ENCODE measurements at places on chromosomes 5 and 9.

DNA sequence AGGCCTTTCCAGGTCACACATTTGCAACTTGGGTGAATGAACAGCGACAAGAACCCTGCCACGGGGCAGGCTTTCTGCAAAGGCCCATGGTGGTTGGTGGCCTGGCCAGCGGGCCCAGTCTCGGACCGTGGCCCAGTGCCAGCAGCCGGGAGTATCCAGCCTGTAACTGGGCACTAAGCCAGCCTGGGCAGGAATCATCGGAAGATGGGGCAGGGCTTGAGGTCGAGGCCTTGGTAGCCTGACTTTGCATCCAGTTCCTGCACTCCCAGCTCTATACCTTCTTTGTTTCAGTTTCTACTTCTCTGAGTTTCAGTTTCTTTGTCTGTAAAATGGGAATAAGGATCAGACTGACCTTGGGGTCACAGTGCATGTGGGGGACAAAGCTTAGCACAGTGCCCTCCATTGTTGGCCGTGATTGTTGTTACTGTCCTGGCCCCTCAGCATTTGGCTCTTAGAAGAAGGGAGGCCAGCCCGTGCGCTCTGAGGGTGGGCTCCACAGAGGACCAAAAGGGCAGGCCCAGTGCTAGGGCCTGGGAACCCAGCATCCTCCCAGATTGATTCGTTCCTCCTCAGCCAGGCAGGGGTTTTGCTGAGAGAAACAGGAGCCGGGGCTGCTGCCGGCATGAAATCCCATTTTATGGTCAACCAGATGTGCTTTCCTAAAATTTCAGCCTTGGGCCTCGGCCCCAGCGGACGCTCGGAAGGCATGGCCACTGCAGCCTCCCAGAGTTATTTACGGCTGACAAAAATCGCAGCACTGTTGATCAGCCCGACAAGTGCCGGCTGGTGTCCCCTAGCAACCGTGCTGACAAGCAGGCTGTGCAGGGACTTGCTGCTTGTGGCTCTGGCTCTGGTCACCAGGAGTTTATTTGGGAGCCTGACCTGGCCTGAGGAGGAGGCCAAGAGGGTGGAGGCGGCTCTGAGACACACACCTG is 43.6 kb downstream of the JADE2 start:
- DNase-seq: no peak

DNA sequence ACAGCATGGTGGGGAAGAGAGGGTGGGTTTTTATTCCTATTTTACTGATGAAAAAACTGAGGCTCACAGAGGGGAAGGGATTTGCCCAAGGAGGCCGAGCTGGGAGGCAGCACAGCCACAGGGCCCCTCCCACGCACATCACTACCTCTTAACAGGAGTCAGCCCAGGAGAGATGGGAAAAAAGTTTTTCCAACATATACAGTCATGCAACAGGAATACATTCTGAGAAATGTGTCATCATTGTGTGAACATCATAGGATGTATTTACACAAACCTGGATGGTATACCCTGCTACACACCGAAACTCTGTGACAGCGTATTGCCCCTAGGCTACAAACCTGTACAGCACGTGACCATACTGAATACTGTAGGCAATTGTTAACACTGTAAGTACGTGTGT is 11.6 kb downstream of the TRAF1 start:
- no peak for DNase-seq

DNA sequence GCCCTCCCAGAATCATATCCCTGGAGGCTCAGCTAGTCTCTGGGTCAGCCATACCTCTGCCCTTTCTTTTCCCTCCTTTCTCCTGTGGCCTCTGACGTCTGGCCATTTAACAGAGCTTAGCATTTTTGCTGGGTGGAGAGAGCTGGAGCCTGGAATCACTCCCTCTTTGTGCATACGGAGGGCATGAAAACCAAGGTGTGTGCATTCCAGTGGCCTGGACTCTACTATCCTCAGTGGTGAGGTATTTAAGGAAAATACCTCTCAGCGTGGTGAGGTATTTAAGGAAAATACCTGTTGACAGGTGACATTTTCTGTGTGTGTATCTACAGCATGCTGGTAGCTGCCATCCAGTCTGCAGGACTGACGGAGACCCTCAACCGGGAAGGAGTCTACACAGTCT is 27.5 kb downstream of the TGFBI start:
- DNase-seq: no peak

- no peak for DNase-seq
Observed at GRCh38 chr9:37198039-37198729, 77.8 kb downstream of the ZCCHC7 start.

DNA sequence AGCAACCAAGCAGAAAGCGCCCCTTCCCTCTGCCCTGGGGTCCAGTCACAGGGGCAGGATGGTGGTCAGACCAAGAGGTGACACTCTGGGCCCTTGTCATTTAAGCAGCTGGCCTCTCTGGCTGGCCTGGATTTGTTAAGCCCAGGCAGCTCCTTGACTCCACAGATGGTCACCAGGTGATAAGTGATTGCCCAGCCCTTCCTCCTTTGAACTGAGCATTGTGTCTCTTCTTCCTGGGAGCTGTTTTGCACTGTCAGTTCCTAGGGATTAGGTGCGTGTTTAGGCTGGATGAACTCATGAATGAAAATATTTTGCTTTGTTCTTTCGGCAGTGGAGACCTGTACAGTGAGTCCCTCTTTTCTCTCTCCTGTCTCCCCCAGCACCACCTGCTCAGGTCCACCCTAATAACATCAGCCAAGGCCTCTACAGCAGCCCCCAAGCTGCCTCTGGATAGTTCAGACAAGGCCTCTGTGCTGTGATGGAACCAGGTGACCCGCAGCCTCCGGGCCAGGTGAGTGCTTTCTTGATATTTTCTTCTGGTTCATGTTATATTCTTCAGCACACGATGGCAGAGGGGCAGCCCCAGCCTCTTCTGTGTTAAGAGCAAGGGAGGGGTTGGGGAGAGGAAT is 139.7 kb upstream of the PITX1 start:
- DNase-seq: no peak

GRCh38 chr5:21397693-21398092 is 1409.7 kb upstream of the CDH18 start:
- DNase-seq: no peak

GRCh38 chr5:9052421-9052820 is 493.5 kb downstream of the SEMA5A start:
- DNase-seq: no peak

- no peak for DNase-seq
Observed at GRCh38 chr5:34998058-34998789, 49.5 kb downstream of the AGXT2 start.

- no peak for DNase-seq
Observed at GRCh38 chr5:151173711-151174611, 16.4 kb upstream of the ANXA6 start.

DNA sequence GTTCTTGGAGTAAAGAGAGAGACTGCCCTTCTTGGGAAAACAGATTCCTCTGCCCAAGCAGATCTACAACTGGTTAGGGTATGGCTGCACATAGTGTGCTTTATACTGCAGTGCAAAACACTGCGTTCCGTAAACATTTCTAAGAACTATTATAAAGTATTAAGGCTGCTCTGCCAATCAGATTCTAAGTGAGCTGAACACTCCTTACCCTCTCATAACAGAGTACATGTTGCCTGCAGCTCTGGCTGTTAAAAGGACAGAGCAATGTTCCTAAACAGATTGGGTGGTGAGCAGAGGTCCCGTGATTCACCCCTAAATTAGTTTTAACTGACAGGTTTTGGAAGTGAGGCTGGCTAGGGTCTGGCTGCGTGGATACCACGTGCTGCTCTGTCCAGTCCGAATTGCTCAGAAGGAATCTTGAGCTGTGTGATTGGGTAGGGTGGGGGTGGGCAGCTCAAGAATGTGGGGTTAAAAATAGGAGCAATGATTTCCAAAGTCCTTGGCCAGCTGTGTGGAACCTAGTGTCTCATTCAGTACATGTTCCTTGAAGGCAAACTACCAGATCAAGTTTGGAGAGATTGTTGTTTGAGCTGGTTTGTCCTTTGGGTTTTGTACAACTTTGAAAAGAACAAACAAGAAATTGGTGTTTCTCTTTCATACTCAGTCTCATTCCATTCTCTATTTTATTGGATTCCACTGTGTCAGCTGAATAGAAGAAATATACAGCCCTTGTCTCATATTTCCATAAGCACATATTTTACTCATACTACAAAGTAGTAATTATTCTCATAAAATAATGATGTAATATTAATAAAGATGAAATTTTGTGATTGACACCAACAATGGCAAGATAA is 497.6 kb upstream of the CD180 start:
- no peak for DNase-seq

- DNase-seq: no peak
Observed at GRCh38 chr5:134491841-134492442, 33.5 kb upstream of the JADE2 start.

DNA sequence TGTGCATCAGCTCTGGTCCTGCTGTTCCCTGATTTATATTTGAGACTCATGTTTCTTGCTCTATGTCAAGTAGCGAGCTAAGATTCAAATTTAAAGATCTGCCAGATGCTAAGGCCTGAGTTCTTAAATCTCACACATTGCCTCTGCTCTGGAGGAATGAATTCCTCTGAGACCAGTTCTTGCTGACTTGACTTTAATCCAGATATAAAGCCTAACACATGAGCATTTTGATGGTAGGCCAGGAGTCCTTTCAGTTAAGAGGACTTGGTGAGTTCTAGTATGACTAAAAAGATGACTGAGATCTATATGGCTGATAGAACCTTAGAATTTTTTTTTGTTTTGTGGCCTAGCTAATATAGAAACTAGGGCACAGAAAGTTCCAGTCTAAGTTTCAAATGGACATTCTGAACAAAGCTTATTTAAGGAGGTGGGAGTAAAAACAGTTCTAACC is 1.3 kb upstream of the INIP start:
- no peak for DNase-seq

DNA sequence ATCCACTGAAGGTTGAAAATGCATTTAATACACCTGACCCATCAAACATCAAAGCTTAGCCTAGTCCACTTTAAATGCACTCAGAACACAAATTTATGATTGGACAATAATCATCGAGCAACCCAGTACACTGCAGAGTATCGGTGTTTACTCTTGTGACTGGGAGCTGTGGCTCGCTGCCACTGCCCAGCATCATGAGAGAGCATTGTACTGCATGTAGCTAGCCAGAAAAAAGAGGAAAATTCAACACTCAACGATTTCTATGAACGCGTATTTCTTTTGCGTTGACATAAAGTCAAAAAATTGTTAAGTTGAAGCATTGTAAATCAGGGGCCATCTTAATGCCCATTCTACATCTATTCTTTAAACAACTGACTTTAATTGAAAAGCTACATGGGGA is 95.1 kb upstream of the CD180 start:
- no peak for DNase-seq

- no peak for DNase-seq
Observed at GRCh38 chr5:154390096-154390495, 55.7 kb upstream of the SAP30L start.

- no peak for DNase-seq
Observed at GRCh38 chr5:93658044-93658443, 75.0 kb downstream of the NR2F1 start.
